ENCODE measurements at places on chromosomes 3 and 15. TPM values are rescaled to one million over a fixed set of nuclear protein-coding genes. Genes with fewer than 3 reads are reported as not detected.

PSMA4 gene
- total RNA-seq, result 126 TPM

TSPAN3 gene
- 484 TPM for total RNA-seq

ARMC8 gene
- total RNA-seq, result 65.2 TPM

HAUS2 gene
- total RNA-seq, result 17.3 TPM

TMEM44 gene
- total RNA-seq, result 8.1 TPM

DUOXA2 gene
- total RNA-seq, result not detected

BFSP2 gene
- not detected for total RNA-seq

TRIM42 gene
- not detected for total RNA-seq

RETNLB gene
- total RNA-seq, result not detected

ZBBX gene
- not detected for total RNA-seq

SIDT1 gene
- total RNA-seq, result 2.3 TPM

Measured in subcutaneous adipose tissue (tissue), 4 donors.